Jurkat, Clone E6-1 (cell line): ENCODE measurements at places on chromosomes 4 and X.

DNA sequence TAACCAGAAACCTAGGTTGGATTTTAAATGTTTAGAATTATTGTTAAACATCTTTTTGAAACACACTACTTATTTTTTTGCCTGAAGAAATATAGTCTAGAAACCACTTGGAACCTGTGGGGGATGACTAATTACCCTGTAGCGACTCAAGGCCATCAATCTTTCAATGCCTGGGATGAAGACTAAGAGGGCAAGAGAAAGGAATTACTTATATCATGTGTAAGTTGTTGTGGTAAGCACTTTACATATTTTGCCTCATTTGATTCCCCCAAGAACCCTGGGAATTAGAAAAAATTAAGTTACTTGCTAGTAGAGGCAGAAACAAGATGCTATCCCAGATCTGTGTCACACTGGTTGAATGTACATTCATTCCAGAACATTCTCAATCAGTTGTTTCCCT is 170.9 kb upstream of the GRIA3 start:
- no peak for DNase-seq

DNA sequence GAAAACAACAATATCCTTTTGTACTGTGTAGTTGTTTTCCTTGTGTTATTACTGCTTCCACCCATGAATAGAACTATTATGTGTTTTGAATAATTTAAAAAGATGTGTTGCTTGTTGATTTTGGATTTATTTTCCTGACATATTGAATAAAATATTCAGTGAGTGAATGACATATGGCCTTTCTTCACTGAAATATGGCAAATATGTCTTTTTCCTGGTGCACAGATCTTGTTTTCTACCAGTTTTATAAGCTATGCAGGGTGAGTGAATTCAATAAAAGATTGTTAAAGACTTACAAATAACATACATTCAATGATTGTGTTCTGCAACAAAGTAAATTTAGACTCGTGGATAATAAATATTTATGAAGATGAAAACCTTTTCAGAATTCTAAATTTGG is 1216.3 kb upstream of the ADGRL3 start:
- DNase-seq = no peak

- DNase-seq = no peak
Observed at GRCh38 chrX:20143561-20143960, 1.9 kb upstream of the EIF1AX start.

DNA sequence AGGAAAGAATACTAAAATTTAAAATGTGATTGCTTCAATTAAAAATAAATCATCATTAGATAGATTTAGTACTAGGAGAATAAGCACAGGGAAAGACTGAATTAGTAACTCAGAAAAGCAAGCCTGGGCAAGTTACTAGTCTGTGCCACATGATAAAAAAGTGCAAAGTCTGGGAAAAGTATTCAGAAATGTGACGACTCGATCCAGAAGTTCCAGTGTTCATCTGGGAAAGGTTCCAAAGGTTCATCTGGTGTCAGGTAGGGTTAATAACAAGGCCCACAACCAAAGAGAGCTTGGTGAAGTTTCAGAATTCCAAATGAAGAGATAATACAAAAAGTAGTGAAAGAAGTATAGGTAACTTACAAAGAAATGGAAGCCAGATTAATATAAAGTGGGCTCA is 78.3 kb upstream of the ARSJ start:
- no peak for DNase-seq

DNA sequence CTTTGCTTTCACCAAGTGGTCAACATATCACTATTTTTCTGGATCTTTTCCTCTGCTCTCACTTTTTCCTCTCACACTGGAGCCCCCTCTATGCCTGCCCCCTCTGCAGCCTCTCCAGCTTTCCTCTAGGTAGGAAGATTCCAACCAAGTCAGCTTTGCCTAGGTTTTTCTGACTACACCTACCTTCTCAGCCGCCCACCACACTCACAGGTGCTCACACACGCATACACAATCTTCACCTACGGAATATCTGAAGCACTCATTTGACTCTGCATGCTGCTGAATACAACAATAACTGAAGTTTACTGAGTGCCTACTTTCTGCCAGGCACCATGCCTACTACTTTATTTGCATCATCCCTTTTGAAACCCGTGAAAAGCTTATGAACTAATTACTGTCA is 328.0 kb downstream of the PPP3CA start:
- no peak for DNase-seq

DNA sequence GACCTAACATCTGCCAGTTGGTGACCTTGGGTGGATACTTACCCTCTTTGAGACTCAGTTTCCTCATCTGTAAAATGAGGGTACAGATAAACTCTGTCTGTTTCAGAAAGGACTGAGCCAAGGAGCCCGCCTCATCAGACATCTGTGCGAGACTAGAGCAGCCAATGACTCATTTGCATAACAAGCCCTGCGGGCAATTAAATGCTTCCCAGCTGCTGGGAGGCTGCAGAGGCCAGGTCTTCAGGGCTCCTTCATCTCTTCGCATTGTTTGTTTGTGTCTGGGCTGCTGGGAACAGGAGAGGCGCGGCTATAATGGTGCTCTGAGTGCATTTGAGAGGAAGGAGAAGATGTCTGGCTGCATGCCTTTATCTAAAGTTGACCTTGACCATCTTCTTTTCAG is 85.0 kb downstream of the ADRA2C start:
- no peak for DNase-seq

- no peak for DNase-seq
Observed at GRCh38 chrX:5528057-5528456, 700.6 kb downstream of the NLGN4X start.

DNA sequence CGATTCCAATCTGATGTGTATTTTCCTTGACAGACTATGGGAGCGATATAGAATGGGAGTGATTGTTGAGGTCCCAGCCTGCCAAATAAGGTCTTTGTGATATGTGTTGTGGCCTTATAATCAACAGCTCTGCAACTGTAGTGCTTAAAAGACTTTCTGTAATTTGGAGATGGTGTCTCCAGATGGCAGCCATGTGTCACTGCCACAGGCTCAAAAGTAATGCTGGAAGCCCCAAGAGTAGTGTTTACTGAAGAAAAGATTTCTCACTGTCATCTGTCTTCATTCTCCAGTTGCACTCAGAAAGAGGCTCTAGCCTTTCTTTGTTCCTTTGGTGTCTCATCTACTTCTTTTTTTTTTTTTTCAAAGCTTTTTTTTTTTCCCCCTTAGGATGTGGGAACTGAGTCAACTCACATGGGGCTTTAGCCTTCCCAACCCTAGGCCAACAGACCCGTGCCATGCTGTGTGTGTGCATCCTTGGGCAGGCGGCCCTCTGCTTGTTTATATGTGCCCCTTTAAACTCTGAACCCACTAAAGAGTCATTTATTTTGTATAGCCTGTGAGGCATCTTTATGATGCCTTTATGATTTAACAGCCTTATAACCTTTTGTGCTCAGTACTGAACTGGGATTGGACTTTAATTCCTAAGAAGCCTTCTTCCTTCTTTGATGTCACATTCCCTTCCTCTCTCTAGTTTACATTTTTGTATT is 15.6 kb downstream of the SRPX2 start:
- no peak for DNase-seq

DNA sequence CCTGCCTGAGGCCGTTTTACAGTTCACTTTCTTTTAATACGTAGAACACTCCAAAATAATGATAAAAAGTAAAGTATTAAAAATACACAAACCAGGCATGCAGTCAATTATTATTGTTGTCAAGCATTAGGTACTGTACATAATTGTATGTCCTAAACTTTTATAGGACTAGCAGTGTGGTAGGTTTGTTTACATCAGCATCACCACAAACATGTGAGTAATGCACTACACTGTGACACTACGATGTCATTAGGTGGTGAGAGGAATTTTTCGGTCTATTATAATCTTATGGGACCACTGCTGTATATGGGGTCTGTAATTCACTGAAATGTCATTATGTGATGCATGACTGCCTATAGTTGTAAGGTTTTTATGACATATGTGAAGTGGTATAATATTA is 149.5 kb upstream of the SH3RF1 start:
- DNase-seq = no peak

DNA sequence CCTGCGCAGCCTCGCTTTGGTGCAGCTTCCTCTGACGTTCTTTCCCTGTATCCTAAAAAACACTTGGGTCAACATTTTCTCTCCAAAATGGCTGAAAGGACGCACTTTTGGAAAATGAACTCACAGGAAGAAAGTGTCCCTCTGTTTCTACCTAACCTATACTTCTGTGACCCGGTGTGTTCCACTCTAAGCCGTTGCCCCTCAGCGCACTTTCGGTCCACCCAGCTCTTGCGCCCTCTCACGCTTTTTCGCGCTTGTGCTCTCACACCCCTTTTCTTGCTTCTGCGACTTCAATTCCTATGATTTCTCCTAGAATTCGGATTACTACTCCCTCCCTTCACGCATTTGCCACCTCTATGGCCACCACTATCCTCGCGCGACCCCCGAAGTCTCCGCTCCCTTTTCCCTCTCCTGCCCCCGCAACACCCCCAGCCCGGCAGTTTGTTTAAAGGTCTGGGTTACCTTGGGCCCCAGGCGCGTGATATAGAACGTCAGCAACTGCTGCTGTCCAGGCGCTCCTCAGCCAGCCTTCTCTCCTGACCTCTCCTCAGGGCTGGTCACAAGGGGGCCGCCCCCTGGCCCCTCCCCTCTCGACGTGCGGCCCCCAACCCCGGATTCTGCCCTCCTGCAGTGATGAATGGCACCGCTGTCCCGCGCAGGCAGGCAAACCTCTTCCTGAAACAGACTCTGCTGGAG is at the start of gene USP51:
Gene USP51, minus strand, starts transcription at position 535 of the 696 bp plus-strand sequence. CDS start 909 bp downstream, outside the sequence.
- DNase-seq = no peak

DNA sequence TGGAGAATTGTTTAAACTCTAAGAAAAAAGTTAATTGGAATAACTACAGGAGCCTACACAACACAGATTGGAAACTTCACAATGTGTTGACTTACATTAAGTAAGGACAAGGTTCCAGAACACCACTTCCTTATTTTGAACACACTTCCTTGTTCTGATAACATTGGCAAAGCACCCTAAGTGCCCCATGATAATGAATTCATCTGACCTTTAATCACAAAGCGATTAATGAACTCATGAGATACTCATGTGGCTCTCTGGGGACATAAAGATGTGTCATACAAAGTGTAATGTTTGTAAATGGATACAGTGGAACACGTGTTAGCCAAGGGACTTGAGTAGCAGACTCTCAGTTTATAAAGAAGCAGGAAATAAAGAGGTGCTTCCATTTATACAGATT is 69.0 kb upstream of the ATOH1 start:
- DNase-seq = no peak

DNA sequence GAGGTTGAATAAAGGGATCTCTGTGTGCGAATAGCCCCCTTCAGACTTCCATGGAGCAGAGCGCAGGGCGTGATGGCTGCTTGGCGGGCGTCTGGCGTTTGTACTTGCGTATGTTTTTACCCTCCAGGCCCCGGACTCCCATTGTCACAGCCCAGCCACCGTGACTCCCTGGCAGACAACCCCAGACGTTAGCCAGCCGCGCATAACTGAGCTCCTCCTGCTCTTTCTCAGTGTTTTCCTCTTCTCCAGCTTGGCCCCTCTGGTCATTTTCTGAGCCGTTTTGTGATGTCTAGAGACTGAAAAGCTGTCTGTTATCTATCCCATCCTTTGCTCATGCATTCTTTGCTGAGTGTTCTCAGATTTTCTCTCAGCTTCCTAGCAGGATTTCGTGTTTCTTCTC is 54.3 kb downstream of the IGFBP7 start:
- DNase-seq = no peak

DNA sequence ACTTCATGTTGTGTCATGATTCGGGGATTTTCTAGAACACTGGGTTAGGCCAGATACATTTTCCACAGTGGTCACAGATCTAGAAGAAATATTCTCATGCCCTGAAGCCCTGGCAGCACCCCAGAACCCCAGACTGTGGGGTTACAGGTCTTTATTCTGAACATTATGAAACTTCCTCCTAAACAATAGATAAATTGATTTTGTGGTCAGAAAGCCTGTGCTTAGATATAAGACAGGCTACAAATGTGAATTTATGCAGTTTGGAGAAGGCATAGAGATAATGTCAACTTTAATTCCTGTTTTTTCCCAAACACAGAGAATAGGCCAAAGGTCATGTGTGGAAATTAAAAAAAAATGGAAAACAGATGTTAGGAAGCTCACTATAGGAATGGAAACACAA is 492.9 kb downstream of the SPRY1 start:
- no peak for DNase-seq

GRCh38 chr4:140980426-140981200 is 152.7 kb downstream of the RNF150 start:
- DNase-seq = no peak

DNA sequence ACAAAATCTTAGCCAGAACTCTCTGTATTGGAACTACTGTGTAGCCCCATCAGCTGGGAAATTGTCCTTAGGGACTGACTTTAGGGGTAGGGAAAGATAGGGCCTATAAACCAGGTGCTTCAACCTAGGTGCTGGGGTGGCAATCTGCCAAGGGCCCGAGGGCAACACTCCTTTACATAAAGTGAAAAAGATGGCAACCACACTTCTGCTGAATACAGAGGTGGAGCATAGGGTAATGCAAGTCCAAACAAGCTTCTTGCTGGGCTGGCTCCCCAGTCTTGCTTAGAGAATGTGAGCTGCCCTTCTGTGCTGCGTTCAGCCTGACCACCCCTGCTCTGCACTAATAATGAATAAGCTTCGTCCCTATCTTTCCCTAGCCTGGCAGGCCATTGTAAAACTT is 9.8 kb downstream of the ZBTB33 start:
- no peak for DNase-seq

DNA sequence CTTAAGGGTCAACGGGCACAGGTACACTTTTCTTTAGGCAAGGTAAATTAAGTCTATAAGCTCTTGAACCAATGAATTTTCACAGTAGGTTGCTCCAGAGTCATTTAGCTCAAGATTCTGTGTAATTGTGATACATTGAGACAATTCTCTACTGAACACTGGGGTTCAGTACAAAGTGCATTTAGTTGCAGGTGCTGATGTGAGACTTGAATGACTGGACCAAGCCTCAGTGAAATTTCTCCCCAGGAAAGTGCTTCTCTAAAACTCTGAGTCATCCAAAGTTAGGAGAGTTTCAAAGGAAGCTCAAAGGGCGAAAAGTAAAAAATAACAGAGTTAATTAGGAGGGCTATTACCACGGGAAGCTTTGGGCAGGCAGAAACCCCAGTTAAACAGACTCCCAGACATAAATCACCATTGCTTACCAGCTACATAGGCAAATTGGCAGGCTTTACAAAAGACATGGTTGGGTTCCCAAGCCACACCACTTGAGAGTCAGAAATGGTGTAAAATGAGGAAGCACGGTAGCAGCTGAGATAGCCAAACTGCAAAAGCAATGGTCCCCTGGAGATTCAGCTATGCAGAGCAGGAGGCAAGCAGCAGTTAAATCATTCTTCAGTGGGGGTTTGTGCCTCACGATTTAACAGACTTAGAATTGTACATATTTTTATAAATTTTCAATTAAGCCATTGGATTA is 202.6 kb downstream of the PCDH19 start:
- DNase-seq = no peak

- DNase-seq = peak; percentile 97
Observed at GRCh38 chr4:15756361-15756861, 21.7 kb upstream of the CD38 start.

- DNase-seq = no peak
Observed at GRCh38 chr4:169252339-169253112, 18.2 kb downstream of the SH3RF1 start.

GRCh38 chrX:78769946-78770345 is 22.4 kb downstream of the LPAR4 start:
- DNase-seq = no peak

- DNase-seq = no peak
Observed at GRCh38 chr4:47749858-47750257, 88.0 kb downstream of the CORIN start.

GRCh38 chrX:146154191-146154590 is 336.6 kb downstream of the SLITRK2 start:
- no peak for DNase-seq

- DNase-seq = no peak
Observed at GRCh38 chr4:148986951-148987350, 544.7 kb upstream of the NR3C2 start.

GRCh38 chr4:52689096-52689495 is 30.0 kb upstream of the USP46 start:
- DNase-seq = no peak
